ENCODE measurements at places on chromosomes 3 and 15.

- no peak for DNase-seq
Measured at GRCh38 chr3:106114220-106114619, 245.4 kb upstream of the CBLB start.

DNA sequence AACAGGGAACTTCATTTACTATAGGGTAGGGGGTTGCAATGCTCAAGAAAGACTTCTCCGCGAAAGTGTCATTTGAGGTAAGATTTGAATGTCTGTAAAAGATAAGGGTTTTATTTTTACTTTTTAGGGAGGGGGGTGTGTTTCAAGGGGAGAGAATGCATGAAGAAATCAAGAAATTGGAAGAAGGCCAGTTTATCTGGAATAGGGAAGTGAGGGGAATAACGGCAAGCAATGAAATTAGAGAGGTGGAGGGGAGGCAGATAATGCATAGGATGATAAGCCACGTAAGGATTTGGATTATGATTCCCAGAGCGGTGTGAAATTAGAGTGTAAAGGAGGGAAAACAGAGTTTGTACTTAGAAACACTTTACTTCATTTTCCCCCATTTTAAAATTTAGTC lies 63.0 kb upstream of the MB21D2 start:
- no peak for DNase-seq

DNA sequence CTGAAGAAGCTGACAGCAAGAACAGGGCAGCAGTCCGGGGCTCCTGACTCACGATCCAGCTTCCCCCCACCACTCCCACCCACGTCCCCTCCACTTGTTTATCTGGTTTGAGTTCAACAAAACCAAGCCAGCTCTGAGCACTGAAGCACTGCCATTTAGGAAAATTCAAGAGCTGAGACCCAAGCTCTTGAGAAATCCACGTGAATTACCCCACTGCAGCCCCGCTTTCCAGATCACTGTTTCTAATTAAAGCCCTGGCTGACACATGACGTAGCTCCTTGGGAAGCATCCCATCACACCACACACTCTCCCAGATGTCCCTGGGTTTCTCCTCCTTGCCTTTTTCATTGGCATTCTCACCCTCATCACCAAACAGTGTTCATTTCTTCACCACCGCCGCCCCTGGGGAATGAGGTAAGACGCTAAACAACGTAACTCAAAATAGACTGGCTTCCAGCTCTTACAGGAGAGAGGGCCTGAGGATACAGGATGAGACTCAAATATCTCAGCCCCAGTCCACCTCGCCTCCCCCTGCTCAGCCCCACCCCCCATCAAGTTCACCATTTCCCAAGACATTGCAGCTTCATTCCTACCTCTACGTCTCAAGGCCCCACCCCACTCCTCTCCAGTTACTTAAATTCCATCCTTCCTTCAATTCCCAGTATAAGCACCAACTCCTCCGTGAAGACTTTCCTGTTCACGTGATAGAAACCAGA lies 95.4 kb downstream of the SRGAP3 start:
- DNase-seq: no peak

DNA sequence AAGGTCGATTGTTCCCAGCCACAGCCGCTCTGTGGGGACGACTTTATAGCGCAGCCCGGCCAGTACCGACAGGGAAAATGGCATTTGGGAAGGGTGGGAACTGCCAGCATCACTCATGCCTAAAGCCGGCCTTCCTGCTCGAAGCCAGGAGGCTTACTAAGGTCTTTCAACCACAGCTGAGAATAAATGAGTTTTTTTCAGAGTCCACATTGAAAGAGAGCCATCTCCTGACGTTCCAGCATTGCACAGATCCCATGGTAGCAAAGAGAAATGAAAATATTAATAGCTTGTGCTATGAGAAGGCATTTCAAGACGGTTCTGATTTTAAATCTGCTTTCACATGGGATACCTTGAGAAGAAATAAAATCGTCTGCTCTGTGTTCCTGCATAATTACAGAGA lies 230.2 kb upstream of the IGF1R start:
- no peak for DNase-seq

GRCh38 chr3:126380011-126380768 lies 14.5 kb upstream of the CFAP100 start:
- no peak for DNase-seq

GRCh38 chr3:48404440-48405342 lies 25.2 kb downstream of the PLXNB1 start:
- DNase-seq: no peak

Measured in activated CD8-positive, alpha-beta memory T cell treated with anti-CD3 and anti-CD28 coated beads, Interleukin-2, amount 50 U/mL, for 4 hours (primary cell).